ENCODE measurements at places on chromosomes 2 and 18.

DNA sequence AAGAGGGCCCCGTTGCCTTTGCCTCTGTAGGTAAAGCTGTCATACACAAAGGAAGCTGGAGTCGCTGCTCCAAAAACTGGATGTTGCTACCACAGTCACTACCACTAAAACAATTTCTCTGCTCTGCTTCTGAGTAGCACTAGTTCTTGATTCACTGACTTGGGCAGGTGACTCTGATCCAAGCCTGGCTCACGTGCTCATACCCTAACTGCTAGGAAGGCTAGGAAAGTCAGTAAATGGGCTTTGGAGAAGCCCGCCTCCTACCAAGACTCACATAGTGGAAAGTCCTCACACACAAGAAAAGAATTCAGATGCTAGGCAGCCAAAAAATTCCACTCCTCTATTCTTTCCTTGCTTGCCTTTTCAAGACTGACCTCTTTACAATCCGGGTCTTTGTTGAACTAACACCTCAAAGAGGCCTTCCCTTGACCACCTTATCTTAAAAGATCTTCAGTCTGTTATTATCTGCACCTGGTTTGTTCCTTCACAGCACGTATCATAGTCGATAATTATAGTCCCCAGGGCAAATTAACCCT, 11.4 kb upstream of the DYNC1I2 start:
- no peak overlapping the region for H3K27ac ChIP-seq
- H3K36me3 ChIP-seq = no peaks in the 10 kb centered on the region
- no peak for DNase-seq
- H3K4me1 ChIP-seq = no peaks in the 10 kb centered on the region
- no peak overlapping the region for H3K4me3 ChIP-seq

DNA sequence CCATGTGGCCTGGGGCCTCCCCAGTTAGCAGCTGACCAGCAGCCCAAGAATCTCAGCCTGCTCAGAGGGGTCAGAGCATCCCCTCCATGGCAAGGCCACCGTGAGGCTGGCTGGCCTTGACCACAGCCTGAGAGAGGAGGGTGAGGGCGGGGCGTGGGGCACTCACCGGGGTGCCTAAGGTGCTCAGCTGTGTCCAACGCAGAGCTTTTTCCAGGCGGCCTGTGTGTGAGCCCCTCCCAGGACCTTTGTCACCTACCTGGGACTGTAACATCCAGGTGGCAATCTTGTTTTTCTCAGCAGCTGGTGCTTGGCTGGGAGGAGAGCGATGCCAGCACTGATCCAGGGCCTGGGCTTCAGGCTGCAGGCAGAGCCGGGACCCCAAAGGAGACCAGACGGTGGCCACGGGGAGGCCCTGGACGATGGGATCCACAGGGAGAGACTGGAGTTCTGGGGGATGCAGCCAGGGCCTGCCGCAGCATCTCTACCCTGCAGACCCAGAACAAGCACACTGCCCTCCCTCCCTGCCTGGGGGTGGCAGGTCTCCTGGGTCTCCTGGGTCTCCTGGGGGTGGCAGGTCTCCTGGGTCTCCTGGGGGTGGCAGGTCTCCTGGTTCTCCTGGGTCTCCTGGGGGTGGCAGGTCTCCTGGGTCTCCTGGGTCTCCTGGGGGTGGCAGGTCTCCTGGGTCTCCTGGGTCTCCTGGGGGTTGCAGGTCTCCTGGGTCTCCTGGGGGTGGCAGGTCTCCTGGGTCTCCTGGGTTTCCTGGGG, 12.3 kb downstream of the SNED1 start:
- H3K36me3 ChIP-seq = no peaks in the 10 kb centered on the region
- no peak overlapping the region for H3K4me3 ChIP-seq
- H3K4me1 ChIP-seq = no peaks in the 10 kb centered on the region
- H3K27me3 ChIP-seq = peaks cover 10% of the 10 kb centered on the region
- H3K27ac ChIP-seq = peak overlapping the region; percentile 45

GRCh38 chr2:199382091-199382490, 75.6 kb downstream of the SATB2 start:
- no peak overlapping the region for H3K4me3 ChIP-seq
- no peak for DNase-seq
- no peak overlapping the region for H3K27ac ChIP-seq
- no peaks in the 10 kb centered on the region for H3K27me3 ChIP-seq
- no peaks in the 10 kb centered on the region for H3K4me1 ChIP-seq

GRCh38 chr2:28590496-28591301, 94.8 kb downstream of the PLB1 start:
- no peaks in the 10 kb centered on the region for H3K36me3 ChIP-seq
- peaks cover 6% of the 10 kb centered on the region for H3K4me1 ChIP-seq
- no peak overlapping the region for H3K4me3 ChIP-seq
- no peak overlapping the region for H3K27ac ChIP-seq

GRCh38 chr2:236309669-236310029, 45.4 kb upstream of the ASB18 start:
- DNase-seq = peak; percentile 22
- no peak overlapping the region for H3K4me3 ChIP-seq
- H3K36me3 ChIP-seq = peaks cover 10% of the 10 kb centered on the region
- H3K27ac ChIP-seq = no peak overlapping the region

- no peaks in the 10 kb centered on the region for H3K27me3 ChIP-seq
- H3K4me3 ChIP-seq = no peak overlapping the region
- peaks cover 1% of the 10 kb centered on the region for H3K4me1 ChIP-seq
- DNase-seq = no peak
These were observed 138.4 kb downstream of the EIPR1 start for GRCh38 chr2:3238951-3239841.

- peaks cover 13% of the 10 kb centered on the region for H3K36me3 ChIP-seq
- H3K27ac ChIP-seq = no peak overlapping the region
- H3K4me3 ChIP-seq = no peak overlapping the region
- H3K27me3 ChIP-seq = no peaks in the 10 kb centered on the region
- H3K4me1 ChIP-seq = peaks cover 1% of the 10 kb centered on the region
These were observed 46.9 kb upstream of the CYP20A1 start for GRCh38 chr2:203191961-203192360.
